ENCODE measurements at places on chromosomes 7 and 10. TPM values are rescaled to one million over a fixed set of nuclear protein-coding genes. Genes with fewer than 3 reads are reported as not detected.

DNA sequence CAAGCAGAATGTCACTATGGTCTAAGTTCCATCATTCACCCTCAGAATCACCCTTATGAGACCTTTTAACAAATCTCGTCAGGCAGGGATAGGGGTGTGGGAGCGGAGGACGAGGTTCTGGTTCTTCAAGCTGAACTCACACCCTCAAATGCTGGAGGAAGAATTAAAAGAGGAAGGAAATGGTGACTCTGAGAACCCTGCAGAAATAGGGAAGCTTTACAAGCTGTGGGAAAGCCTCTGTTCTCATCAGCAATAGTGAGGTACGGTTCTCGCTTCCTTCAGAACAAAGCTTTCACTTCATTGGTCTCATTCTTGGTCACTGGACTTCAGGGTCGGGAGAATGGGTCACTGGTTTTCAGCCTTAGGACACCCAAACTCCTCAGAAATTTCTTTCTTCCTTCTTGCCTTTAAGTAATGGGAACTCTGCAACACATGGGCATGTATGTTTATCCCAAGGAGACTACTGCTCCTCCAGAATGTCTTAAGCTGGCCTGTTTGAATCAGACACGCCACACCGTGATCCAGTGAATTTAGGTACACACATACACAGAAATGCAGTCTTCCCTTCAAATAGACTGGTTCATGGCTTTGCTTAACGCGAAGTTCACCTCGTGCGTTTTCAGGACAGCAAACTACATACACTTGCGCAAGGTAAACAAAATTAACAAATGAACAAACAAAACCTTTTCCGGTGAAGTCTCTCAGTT is 226.0 kb downstream of the SFMBT2 start:
- DNase-seq: no peak

GRCh38 chr10:96768136-96768535 is 47.8 kb upstream of the PIK3AP1 start:
- no peak for DNase-seq

IDI2 gene
- total RNA-seq: not detected

DNA sequence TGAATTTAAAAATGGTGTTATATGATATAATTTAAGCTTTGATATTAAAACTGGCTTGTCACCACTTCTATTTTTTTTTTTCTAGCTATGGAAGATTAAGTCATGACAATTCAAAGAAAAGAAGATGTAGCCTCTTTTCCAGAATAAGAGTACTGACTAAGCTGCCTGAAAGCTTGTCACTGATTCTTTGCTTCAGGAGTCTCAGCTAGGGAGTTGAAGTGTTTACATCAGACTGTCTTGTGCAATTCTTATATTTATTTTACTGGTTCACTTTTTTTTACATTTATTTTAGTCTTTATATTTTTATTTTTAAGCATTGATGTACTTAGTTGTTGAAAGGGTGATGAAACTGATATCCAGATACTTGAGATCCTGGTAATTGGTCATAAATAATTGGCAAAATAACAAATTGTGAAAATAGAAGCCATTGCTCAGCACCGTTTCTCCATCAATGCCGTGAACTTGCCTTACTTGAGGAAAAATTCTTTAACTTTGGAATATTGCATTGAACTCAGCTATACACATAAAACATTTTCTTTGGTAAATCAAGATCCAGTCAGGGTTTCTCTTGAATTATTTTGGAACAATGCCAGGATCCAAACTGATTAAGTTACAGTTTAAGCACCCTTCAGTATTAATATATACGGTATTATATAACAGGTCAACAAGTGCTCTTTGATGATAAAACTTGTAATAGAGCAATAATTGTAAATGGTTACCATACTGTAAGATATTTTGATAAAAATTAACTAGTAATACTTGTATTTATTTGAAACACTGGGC is 156.4 kb downstream of the PHTF2 start:
- no peak for DNase-seq

DNA sequence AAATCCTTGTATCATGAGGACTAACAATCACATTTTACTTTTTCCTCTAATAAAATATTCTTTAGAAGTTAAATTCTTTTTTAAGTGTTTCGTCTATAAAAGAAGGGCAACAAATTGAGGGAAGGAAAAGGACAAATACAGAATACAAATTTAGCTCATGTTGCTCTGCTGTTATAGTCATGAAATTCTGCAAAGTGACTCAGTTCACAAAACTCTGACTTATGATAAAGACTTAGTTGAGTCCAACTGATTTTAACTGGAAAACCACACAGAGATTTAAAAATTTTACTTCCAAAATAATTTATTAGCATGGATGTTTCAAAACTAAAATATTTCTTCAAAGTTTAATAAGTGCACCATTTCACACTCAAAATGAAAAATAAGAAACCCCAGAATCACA is 75.0 kb upstream of the GPR22 start:
- no peak for DNase-seq

- DNase-seq: no peak
Measured at GRCh38 chr7:44438816-44439215, 51.6 kb downstream of the NUDCD3 start.

- DNase-seq: no peak
Measured at GRCh38 chr7:149198161-149198816, 2.9 kb downstream of the ZNF282 start.

- DNase-seq: no peak
Measured at GRCh38 chr10:71236822-71237682, 24.7 kb downstream of the UNC5B start.

GRCh38 chr7:106018566-106019469 is 55.8 kb downstream of the CDHR3 start:
- DNase-seq: no peak

TMEM236 gene
- total RNA-seq: 0.05 TPM

DNA sequence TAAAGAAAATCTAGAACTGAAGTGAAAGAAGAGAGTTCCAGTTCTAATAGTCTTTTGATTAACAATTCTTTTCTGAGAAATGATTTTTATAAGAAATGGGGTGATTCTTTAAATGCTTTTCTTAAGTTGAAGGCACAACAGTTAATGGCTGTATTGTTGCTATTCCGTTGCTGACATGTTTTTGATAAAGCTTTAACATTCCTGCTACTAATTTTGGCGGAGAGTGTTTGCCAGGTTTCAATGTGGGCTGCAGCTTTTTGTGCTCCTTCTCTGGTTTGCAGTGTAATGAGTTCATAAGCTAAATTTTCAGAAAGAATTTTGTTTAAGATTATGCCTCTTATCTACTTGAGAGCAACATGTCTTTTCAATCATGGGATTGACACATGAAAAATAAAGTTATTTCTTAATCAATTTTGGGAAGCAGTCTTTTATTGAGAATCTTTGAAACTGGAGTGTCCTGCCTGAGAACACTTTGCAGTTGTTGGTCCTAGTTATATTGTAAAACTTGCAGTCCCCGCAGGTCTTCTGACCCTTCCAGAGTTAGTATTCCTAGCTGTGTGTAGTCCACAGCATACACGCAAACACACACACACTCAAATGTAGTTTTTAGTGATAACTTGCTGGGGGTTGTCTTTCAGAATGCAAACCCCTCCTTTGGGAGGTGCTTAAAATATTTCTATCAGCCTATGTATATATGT is 56.7 kb downstream of the COL17A1 start:
- no peak for DNase-seq

GRCh38 chr7:6271060-6271658 is 1.3 kb downstream of the CYTH3 start:
- DNase-seq: no peak

HOXA6 gene
- 0.31 TPM for total RNA-seq

DNA sequence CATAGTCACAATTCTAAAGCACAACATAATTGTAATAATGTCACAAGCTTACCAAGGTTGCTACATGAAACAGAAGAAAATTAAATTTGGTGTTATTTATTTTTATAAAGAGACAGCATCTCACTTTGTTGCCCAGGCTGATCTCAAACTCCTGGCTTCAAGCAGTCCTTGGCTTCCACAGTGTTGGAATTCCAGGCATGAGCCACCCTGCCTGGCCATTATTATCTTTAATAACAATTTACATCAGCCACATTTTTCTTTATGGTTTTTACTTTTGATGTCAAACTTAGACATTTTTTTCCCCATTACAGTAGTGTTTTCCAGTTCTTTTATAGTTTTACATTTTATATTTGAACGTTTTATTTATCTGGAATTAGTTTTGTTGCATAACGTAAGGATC is 46.7 kb downstream of the BMPR1A start:
- DNase-seq: no peak

GRCh38 chr7:138246428-138246827 is 170.2 kb downstream of the AKR1D1 start:
- DNase-seq: no peak

ST8SIA6 gene
- total RNA-seq: not detected

ABCB1 gene
- 5.0 TPM for total RNA-seq

GRCh38 chr10:91590904-91591796 is 41.7 kb downstream of the PPP1R3C start:
- DNase-seq: no peak

DENND2A gene
- total RNA-seq: not detected

STOX1 gene
- 0.84 TPM for total RNA-seq

PBLD gene
- total RNA-seq: 1.7 TPM

PRSS2 gene
- not detected for total RNA-seq

- no peak for DNase-seq
Measured at GRCh38 chr7:158991824-158992621, 135.7 kb downstream of the DYNC2I1 start.

DNA sequence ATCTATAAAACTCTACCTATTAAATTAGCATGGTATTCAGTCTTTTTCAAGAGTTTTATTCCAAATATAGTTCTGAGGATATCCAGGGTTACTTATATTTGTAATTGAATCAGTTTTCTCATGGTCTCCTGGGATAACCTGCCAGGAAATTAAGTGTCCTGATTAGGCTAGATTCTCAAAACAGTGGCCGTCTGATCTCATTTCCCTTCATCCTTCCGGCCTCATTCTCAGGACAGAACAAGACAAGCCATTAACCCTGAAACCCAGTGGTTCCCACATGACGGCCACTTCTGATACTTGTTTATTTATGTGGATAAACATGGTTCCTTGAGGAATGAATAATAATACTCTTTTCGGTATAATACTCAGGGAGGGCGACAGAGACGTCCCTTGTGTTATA is 417.6 kb upstream of the POT1 start:
- DNase-seq: no peak

- peak; percentile 77 for DNase-seq
Measured at GRCh38 chr10:117175901-117176534, 21.3 kb upstream of the KCNK18 start.

DNA sequence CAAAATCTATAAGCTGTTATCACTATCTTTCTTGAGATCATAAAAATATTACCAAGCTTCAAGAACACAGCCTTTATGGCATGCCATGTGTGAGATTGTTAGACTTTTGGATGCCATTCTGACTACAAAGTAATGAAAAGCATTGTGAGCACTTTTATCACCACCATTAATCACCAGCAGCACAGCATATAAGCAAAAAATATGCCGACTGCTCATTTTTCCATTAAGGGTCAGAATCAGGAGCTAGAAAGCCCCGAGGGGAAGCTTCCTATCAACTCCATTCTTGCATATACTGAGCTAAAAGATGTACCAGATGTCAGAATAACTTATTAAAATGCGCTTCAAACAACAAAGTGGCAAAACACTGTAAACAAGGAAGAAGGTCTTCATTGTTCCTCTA is 114.3 kb downstream of the LMBR1 start:
- no peak for DNase-seq

DNA sequence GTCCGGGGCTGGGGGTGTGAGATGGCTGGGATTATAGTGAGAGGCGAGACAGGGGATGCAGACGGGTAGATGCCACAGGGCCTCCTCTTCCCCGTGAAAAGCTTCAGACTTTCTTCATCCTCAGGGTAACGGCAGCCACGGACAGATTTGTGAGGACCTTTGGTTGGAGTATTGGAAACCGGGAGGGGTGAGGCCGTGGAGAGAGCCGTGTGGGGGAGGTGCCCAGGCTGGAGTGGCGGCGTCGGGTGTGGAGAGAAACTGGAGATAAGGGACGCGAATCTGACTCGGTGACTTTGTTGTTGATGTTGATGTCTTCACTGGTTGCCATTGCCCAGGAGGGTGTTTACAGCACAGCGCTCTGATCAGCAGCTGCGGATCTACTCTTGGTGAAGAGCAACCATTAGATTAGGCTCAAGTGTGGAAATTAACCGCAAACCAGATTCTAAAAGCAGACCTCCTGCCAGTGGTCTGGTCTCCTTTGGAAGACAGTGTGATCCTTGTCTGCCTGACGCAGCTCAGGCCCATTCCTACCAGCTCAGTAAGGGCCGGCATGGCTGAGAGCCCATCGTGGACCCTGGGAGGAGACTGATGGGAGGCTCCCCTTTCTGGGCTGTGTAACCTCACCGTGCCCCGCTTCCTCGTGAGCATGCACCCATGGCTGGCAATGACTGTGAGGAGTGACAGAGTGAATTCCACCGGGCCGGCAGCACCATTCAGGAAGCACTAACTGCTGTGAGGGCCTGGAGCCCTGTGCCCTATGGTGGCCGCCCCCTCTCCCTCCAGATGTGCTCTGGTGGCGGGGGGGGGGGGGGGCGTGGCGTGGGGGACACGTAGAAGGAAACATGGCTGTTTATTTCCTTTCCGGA is 90.3 kb downstream of the INPP5A start:
- DNase-seq: no peak

DNA sequence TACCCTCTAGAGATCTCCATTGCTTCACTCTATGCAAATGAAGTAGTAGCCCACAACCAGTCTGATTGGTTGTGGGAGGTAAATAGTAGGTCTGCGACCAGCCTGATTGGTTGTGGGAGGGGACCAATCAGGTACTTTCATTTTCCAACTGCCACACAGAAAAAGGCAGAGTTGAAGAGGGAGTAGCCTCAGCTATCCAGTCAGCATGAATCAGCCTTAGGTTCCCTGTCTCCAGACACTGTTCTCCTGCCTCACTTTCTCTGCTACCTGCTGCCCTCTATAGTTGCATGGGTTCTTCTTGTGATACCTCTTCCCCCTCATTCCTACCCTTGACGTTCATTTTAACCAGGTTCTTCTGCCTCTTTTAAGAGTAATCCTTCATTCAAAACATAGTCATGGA is 114.5 kb upstream of the LYZL1 start:
- no peak for DNase-seq

- no peak for DNase-seq
Measured at GRCh38 chr7:74033372-74034311, 5.7 kb downstream of the ELN start.

GRCh38 chr7:110974441-110974840 is 116.5 kb upstream of the LRRN3 start:
- DNase-seq: no peak

DNA sequence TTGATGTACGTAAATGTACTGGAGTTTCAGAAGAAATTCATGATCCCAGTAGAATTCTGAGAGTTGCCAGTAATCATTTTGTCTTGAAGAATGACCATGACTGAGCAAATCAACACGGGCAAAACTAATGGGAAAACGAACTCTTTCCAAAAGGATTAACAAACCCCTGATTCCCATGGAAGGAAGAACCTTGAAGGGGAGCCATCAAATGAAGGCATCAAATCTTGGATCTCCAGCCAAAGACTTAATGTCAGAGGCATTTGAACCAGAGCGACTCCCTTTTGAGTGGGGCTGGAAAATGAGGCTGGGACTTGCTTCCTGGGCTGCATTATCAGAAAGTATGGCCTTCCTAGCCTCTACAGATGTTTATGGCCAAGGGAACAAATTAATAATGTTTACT is 364.4 kb upstream of the PRKCQ start:
- DNase-seq: no peak

GRCh38 chr10:63622097-63622496 is 100.9 kb downstream of the REEP3 start:
- no peak for DNase-seq
